ENCODE measurements at places on chromosomes 6 and 20.
A peak's percentile ranks its signal among the peaks of the same experiment; 100 is the strongest.

- no peak for DNase-seq
Measured at GRCh38 chr6:113697632-113698410, 159.3 kb upstream of the MARCKS start.

- DNase-seq, result no peak
Measured at GRCh38 chr6:79525272-79526100, 11.7 kb downstream of the LCA5 start.

- DNase-seq, result no peak
Measured at GRCh38 chr20:12966468-12967085, 42.2 kb upstream of the SPTLC3 start.

DNA sequence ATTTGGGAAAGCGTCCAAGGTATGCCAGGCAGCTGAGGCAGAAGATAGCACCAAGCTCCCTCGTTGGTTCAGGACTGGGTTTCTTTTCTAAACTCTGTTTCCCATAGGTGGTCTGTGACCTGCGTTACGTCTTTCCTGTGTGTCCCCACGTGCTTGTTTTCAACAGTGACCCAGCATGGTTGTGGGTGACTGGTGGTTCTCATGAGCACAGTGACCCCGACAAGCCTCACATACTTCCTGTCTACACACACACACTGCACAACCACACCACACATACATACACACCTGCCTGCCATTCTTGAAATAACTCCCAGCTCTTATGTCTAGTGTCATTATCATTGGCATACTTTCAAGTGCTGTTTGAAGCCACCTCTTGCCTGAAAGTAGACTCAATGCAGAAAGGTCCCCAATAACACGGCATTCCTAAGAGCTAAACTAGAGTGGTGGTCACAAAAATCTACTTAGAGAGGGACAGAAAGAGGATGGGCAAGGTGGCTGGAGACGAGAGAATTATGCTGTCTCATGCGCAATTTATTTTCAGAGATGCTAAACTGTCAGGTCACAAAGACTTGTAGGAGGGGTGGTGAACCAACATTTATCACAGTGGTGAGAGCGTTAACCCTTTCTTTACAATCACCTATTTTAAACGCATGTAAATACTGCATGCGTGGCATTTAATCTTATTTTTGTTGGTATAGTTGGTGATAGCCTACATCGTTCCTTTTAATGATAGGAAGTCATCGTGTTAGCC, 66.7 kb downstream of the GCNT2 start:
- no peak for DNase-seq

DNA sequence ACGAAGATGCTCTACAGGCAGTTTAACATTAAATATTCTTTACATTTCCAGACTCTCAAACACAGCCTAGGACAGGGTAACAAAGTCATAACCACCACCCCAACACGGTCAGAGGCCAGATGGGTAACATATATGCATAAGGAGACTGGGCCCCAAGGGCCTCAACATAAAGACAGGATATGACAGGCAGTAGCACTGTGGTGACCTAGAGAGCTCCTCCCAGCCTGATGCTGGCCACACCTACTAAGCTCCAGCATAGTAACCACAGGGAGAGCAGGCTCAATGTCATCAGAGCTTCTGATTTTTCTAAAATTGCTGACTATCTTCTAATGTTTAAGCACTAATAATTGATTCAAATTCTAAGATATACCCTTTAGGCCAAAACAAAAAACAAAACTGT, 21.7 kb downstream of the SMLR1 start:
- DNase-seq, result no peak

GRCh38 chr20:58987790-58988564, 6.9 kb downstream of the NELFCD start:
- DNase-seq, result no peak

- no peak for DNase-seq
Measured at GRCh38 chr6:135311446-135312200, 130.5 kb downstream of the MYB start.

GRCh38 chr20:10350188-10350842, 83.7 kb downstream of the MKKS start:
- DNase-seq, result no peak

DNA sequence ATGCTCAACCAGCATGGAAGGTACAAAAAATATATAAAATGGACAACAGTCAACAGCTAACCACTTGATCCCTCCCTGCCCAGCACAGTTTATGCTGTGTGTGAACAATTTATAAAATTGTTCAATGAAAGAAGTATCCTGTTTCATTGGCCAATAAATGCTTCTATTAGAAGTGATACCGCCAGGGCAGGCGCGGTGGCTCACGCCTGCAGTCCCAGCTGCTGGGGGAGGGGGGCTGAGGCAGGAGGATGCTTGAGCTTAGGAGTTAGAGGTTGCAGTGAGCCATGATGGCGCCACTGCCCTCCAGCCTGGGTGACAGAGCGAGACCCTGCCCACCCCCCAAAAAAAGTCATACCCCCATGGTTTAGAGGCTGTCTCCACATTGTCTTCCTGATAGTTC, 4.6 kb downstream of the AGPAT4 start:
- no peak for DNase-seq

DNA sequence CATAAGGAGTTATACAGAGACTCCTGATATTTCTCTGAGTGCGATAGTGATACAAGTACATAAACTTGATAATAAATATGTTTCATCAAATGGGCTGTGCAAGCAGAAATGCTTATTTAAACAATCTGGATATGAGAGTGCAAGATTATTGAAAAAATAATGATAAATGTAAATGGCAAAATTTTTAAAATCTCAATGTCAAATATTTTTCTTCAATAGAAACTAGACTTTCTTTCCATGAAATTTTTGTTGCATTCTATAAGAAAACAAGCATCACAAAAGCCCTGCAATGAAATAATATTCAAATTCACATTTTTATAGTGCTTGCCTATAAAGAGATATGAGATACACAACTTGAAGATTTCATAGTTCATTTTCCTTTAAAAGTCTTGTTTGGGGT, 2.7 kb downstream of the PACRG start:
- DNase-seq, result no peak

GRCh38 chr20:9051508-9051907, 17.4 kb upstream of the PLCB4 start:
- DNase-seq, result no peak

- DNase-seq, result peak; percentile 64
Measured at GRCh38 chr6:111992851-111993250, 61.1 kb upstream of the CCN6 start.

GRCh38 chr20:1402149-1402548, 9.3 kb upstream of the FKBP1A start:
- no peak for DNase-seq

GRCh38 chr6:158499601-158500000, 60.3 kb upstream of the TMEM181 start:
- no peak for DNase-seq

DNA sequence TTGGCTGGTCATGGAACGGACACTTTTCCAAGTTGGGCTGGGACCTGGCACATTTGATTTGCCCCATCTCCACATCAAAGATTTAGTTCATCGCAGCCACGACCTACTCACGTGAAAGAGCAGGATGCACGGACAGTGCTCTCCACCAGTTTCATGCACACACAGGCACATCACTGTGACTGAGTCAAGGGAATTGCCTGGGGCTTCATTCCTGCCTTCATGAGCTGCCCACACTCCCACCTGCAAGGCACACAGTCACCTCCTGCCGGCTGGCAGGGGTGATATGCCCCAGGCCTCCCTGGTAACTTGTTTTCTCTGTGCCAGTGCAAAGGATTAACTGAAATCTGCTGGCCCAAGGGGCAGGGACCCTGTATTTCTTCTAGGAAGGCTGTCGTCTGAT, 23.3 kb upstream of the CST1 start:
- DNase-seq, result no peak

Data from CD8-positive, alpha-beta T cell (primary cell).